CD4-positive, alpha-beta T cell treated with Interleukin-15 for 4 hours (primary cell): ENCODE measurements at places on chromosomes 12 and 14.

DNA sequence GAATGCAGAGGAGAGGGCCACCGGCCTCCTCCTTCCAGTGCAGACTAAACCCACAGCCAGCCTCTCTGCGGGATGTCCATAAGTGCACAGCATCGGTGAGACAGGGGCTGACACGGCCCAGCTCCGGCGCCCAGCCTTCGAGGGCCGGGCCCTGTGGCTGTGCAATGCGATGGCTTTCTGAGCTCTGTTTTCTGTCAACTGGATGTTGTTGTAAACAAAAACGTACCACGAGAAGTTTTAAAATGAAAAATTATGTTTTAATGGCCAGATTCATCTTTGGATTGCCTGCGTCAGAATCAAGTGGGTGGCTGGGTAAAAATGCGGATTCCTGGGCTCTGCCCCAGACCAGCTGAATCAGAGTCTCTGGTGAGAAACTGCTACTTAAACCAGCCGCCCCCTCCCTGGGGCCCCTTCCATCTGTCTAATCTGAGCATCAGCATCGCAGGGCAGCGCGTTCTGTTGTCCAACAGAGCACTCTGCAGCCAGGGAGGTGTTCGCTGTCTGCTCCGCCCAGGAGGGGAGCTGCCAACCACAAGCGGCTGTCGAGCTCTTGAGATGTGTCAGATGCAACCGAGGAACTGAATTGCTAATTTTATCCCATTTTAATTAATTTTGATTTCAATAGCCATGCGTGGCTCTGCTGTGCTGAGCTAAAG, 133.4 kb downstream of the RFLNA start:
- DNase-seq = no peak

- no peak for DNase-seq
Observed at GRCh38 chr14:93009471-93010129, 86.7 kb downstream of the CHGA start.

DNA sequence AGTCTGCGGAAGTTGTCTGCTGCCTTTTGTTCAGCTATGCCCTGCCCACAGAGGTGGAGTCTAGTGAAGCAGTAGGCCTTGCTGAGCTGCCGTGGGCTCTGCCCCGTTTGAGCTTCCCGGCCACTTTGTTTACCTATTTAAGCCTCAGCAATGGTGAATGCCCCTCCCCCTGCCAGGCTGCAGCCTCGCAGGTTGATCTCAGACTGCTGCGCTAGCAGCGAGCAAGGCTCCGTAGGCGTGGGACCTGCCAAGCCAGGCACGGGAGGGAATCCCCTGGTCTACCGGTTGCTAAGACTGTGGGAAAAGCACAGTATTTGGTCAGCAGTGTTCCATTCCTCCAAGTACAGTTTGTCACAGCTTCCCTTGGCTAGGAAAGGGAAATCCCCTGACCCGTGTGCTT, 143.6 kb downstream of the DYRK2 start:
- DNase-seq = no peak

GRCh38 chr14:29016050-29016900, 249.7 kb downstream of the FOXG1 start:
- no peak for DNase-seq

DNA sequence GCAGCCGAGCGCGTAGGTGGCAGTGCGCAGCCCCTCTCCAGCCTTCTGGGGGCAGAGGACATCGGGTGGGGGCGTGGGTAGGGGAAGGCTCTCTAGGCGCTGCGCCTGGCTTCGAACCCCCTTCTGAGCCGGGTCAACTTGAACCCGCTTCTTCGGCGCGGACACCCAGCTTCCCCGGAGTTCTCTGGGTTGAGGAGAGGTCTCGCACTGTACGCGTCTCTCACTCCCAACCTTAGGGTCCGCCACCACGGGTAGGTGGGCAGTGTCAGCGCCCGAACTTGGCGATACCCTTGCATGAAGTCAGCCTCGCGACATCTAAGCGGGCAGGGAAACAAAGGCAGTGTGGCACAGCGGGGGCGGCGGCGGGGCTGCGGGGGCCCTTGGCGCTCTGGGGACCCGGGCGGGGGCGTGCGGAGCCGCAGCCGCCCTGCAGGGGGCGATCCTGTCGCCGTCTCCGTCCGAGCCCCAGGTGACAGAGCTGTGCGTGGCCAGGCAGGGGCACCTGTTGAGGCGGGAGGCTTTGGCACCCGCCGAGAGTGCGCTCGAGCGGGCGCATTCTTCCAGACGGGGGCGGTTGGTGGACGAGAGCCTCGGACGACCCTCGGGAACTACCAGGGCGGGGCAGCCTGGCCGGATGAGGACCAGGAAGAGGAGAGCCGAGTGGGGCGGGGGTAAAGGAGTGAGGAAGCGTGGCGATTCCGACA, 1.1 kb downstream of the GALNT16 start:
- DNase-seq = no peak

- no peak for DNase-seq
Observed at GRCh38 chr12:75623631-75624154, 112.3 kb upstream of the KRR1 start.

GRCh38 chr14:75752086-75752485, 91.0 kb downstream of the TTLL5 start:
- DNase-seq = no peak

GRCh38 chr12:109783965-109784244, 49.3 kb downstream of the TRPV4 start:
- DNase-seq = no peak

- no peak for DNase-seq
Observed at GRCh38 chr14:101915871-101916815, 48.2 kb upstream of the DYNC1H1 start.

- no peak for DNase-seq
Observed at GRCh38 chr12:70365398-70365647, 767 bp upstream of the KCNMB4 start.

DNA sequence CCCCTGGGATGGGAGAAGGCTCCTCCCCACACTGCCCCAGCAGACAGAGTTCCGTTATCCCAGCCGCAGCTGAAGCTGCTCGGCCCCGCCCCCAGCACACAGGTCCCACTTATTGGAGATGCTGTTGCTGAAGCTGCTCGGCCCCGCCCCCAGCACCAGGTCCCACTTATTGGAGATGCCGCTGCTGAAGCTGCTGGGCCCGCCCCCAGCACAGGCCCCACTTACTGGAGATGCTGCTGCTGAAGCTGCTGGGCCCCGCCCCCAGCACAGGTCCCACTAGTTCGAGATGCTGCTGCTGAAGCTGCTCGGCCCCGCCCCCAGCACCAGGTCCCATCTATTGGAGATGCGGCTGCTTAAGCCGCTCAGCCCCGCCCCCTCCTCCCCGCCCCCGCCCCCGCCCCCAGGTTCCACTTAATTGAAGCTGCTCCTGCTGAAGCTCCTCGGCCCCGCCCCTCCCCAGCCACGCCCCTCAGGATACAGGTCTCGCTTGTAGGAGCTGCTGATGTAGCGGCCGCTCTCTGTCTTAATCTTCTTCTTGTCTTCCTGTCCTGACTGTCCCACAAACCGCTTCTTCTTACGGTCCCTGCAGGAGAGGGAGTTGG, 12.0 kb downstream of the CFAP73 start:
- no peak for DNase-seq

- DNase-seq = peak; percentile 62
Observed at GRCh38 chr14:64726585-64726890, 22.3 kb downstream of the PLEKHG3 start.

- DNase-seq = no peak
Observed at GRCh38 chr14:95307402-95308041, 12.2 kb downstream of the CLMN start.

DNA sequence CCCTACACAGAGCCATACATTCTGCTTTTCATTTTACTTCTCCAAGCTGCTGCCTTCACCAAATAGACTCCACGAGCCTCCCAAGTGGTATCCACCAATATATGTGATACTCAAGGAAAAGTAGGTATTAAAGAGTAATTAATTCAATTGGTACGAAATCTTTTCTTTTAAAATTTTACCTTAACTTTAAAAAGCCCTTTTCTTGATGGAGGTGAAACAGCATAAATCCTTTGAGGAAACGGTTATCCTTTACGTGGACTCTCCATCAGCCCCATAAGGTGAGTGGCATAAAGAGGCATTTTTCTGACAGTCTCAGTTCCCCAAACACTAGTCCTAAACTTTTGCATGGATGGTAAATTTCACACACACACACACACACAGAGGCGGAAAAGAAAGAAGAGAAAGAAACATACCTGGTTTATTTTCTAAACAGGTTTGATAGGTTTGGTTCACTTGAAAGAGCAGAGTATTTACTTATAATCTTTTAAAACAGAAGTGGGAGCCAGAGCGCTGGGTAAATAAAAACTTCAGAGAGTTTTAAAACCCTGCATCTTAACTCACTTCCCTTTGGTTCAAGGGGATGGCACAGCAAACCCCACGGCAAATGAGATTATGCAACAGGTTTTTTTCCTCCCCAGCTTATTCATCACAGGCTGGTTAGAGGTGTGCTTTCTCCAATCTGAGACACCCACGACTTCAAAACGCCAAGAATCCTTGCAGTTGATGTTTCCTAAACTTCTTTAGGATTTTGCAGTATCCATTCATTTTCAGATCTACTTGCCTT, 1.9 kb downstream of the DUSP16 start:
- peak; percentile 81 for DNase-seq

- DNase-seq = no peak
Observed at GRCh38 chr12:109418848-109419480, 58.1 kb downstream of the KCTD10 start.

DNA sequence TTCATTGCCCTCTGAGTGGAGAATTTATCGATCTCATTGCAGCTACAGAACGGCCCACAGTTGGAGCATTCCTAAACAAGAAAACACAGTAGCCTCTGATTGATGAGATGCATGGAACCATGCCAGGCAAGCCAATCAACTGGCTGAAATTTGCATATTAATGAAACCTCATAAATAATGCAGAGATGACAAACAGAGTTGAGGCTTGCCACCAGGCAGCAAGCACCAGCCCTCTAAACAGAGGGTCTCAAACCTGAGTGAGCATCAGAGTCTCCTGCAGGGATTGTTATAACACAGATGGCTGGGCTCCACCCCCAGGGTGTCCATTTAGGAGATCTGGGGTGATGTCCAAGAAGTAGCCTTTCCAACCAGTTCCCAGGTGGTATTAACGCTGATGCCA, 60.9 kb upstream of the CMKLR1 start:
- no peak for DNase-seq

DNA sequence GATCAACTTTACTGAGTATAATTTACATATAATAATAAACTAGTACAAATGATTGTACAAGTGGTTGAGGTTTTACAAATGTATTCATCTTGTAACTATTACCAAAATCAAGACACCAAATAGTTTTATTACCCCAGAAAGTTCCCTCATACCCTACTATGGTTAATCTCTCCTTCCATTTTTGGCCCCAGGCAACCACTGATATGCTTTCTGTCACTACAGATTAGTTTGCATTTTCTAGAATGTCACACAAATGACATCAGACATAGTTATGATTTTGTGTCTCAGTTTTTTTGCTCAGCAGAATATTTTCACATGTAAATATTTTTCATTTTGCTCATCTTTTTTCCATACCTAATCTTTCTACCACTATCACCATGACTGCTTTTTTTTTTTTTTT, 49.1 kb downstream of the TMX1 start:
- no peak for DNase-seq

DNA sequence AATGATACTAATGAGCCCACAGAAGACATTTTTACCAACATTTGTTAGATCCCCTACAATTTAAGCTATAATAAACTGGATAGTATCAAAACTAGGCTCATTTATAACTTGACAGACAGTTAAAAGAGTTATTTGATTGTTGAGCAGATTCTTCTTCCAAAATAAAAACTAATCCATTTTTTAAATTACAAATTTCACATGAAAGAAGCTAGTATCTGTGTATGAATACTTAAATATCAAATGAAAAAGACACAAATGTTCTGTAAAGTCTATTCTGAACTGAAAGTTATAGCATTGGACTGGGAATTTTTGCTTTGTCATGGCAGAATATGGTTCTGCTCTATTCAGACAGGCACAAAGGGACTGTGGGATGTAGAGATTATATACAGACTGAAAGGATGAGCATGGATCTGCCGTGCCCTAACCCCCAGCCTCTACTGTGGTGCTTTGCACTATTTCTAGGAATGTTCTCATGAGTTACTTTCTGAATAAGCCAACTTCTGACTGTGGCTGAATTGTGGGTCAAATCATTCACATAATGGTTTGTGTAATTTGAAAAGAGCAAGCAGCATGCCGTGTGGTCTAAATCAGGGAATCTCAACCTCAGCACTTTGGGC, 352.7 kb downstream of the KCNH5 start:
- DNase-seq = no peak

GRCh38 chr12:88469154-88469553, 111.1 kb downstream of the KITLG start:
- DNase-seq = no peak

GRCh38 chr12:110453569-110454296, 3.6 kb upstream of the ARPC3 start:
- DNase-seq = no peak

DNA sequence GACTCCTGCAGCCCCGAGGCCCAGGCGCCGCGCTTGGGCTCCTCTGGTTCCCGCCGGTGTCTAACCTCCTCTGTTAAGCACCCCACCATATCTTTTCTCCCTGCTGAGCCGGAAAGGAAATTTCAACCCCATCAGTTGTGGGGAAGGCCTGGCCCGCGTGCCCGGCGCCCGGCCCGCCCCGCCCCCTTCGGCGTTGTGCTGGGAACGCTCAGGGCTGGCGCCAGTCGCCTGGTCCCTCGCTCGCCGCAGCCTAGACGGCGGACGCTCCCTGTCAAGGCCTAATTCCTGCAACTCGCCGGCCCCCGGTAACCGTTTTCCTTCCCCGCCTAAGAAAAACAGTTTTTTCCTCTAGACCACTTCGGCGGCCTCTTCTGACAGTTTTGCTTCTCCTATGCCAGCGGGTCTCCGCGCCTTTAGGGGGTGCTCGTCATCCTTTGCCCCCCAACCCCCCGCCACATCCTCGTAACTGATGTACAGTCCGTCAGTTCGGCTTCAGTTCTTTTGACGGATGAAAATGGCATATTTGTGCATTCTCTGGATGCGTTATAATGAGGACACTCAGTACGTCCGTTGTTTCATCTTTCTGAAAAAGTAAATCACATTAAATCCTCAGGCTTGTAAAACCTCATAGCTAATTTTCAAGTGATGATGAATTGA, 506 bp upstream of the NAP1L1 start:
- peak; percentile 54 for DNase-seq

- DNase-seq = no peak
Observed at GRCh38 chr14:28461389-28461788, 305.2 kb upstream of the FOXG1 start.

- DNase-seq = no peak
Observed at GRCh38 chr14:100836941-100837804, 11.3 kb downstream of the MEG3 start.

DNA sequence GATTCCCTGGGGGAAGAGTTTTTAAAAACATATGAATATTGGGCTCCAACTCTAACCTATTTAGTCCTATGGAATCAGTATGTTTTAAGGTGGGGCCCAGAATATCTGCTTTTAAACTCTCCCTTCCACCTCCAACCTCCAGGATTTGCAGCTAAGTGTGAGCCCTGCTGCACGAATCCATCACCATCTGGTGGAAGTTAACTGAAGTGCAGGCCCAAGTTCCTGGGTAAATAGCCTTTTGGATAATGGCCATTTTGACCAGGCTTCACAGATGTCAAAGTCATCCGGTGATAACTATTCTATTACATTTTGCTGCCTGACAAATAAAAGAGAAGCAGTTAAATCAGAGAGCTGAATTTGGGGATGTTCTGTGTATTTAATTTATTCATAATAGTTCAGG, 58.1 kb upstream of the RMST start:
- no peak for DNase-seq
